ENCODE measurements at places on chromosomes 16 and 17. TPM values are rescaled to one million over a fixed set of nuclear protein-coding genes. Genes with fewer than 3 reads are reported as not detected.
A peak's percentile ranks its signal among the peaks of the same experiment; 100 is the strongest.

BCAR1 gene
- total RNA-seq = 0.04 TPM

TP53TG3B gene
- total RNA-seq = not detected

GRCh38 chr17:64216338-64217248, 46.5 kb downstream of the TEX2 start:
- no peak for DNase-seq

DNA sequence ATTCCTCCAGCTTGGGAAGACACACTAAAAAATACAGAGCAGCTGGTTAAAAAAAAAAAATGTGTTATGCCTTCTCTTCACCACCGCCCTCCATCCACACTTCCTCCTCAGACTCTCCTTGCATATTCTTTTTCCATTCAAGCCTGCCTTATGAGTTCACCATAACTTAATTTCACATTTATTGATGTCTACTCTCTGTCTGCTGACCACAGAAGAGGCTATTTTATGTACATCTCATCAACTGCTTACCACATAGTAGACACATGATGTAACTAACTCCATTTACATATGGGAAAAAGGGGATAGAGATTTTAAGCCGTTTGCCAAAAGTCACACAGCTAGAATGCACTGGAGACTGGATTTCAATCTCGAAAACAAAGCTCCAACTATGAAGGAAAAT, 409.8 kb downstream of the CDH11 start:
- no peak for DNase-seq

- DNase-seq = no peak
Observed at GRCh38 chr16:54062361-54063278, 224.0 kb downstream of the IRX3 start.

GRCh38 chr17:47776330-47777197, 43.5 kb downstream of the TBX21 start:
- DNase-seq = peak; percentile 52

All from activated CD4-positive, alpha-beta T cell treated with anti-CD3 and anti-CD28 coated beads, Interleukin-2, amount 10 ng/mL, durations not matched to agents 7 days and 5 days (primary cell).